Hematopoietic multipotent progenitor cell treated with erythropoietin and hydrocortisone succinate and interleukin-3 and kit ligand, for 15 days (in vitro differentiated cells): ENCODE measurements at places on chromosomes 16 and 17.

- DNase-seq, result no peak
Observed at GRCh38 chr17:3968015-3968414, 3.8 kb upstream of the ATP2A3 start.

GRCh38 chr16:35409503-35409902 lies 1950.1 kb downstream of the TP53TG3F start:
- DNase-seq, result no peak

- DNase-seq, result no peak
Observed at GRCh38 chr17:21545064-21545463, 147.3 kb upstream of the KCNJ18 start.

DNA sequence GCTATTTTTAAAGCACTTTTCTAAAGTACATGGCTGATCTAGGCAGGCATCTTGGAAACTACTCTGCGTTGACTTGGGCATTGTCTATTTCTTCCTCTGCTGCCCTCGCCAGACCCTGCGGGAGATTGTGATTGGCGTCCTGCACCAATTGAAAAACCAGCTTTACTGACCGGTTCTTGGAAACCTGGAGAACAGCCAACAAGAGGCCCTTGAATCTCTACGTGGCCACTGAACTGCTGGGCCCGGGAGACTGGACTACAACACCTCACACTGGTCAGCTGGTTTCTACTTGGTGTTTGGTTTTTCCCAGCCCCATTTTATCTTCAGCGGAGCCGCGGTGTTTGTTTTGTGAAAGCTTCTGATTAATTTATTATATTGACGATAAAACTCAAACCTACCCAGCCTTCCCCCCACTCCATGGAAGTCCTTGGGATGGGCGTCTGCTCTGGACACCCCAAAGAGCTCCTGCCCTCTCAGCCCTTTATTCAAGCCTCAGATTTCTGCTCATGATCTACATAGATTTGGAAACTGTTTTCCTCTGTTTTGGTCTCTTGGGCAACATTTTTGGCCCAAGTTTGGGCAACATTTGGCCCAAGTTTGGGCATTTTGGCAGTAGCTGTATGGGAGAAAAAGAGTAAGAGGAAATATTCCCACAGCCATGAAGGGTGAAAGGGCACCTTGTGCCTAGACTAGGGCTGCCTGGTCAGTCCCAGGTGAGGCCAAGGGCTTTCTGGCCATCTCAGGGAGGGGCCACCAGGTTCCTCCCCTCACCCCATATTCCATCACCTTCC lies 4.7 kb downstream of the MLX start:
- no peak for DNase-seq

GRCh38 chr17:66755101-66755943 lies 79.6 kb upstream of the CACNG5 start:
- DNase-seq, result no peak

- DNase-seq, result no peak
Observed at GRCh38 chr16:47979164-47979520, 176.7 kb downstream of the ABCC12 start.

- DNase-seq, result no peak
Observed at GRCh38 chr16:83005653-83006160, 378.9 kb downstream of the CDH13 start.

DNA sequence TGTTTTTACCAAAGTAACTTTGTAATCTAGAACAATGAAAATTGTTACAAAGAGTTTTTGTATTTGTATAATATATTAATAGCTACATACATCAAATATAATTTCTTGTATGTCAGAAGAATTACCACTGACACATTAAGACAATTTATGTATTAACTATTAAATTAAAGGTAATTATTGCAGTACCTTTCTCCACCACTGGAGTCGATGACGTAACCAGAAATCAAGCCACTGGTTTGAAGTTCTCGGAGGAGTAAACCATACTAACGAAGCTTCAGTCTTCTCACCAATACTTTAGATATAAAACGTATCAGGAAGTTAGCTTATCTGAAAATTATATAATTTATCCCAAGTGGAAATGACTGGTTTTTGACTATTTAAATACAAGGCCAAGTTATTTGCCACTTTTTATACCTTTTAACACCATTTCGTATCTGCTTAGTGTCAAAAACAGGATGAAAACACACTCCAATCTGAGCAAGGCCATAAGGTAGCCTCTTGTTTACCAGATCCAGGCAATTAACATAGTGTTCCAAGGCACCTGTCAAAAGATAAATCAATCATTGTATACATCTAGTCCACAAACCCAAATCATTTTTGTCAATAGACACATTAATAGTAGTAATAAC lies 4.3 kb downstream of the POLG2 start:
- DNase-seq, result peak; percentile 65

GRCh38 chr17:73189417-73190099 lies 3.3 kb upstream of the COG1 start:
- no peak for DNase-seq

GRCh38 chr17:76833034-76833644 lies 35.1 kb upstream of the MGAT5B start:
- DNase-seq, result no peak

- no peak for DNase-seq
Observed at GRCh38 chr17:55563363-55563762, 52.1 kb upstream of the SMIM36 start.

GRCh38 chr16:14303182-14303618 lies 232.1 kb downstream of the MRTFB start:
- no peak for DNase-seq
